ENCODE measurements at places on chromosomes 6 and 20.

- DNase-seq = no peak
These were observed 8.5 kb upstream of the OCSTAMP start for GRCh38 chr20:46559001-46559400.

DNA sequence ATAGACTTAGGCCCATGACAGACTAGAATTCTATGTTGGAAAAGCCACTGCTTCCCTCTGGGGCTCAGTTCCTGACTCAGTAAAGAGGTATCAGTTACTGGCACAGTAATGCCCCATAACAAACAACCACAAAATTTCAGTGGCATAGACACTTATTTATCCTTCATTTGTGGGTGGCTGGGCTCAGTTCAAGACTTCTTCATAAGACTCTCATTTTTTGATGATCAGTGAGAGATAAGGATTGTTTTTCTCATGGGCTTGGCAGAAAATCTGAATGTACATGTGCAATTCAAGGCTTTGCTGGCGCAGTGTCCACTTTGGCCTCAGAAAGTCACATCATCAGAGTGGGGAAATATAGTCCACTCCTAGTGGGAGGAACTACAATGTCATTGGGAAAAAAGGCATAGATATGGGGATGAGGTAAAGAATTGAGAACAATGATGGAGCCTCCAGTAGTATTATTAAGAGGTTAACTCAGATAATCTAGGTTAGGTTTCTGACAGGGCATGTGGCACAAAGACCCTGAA is 384.6 kb upstream of the FLRT3 start:
- DNase-seq = no peak

GRCh38 chr6:107543088-107543487 is 53.2 kb downstream of the SOBP start:
- DNase-seq = no peak

DNA sequence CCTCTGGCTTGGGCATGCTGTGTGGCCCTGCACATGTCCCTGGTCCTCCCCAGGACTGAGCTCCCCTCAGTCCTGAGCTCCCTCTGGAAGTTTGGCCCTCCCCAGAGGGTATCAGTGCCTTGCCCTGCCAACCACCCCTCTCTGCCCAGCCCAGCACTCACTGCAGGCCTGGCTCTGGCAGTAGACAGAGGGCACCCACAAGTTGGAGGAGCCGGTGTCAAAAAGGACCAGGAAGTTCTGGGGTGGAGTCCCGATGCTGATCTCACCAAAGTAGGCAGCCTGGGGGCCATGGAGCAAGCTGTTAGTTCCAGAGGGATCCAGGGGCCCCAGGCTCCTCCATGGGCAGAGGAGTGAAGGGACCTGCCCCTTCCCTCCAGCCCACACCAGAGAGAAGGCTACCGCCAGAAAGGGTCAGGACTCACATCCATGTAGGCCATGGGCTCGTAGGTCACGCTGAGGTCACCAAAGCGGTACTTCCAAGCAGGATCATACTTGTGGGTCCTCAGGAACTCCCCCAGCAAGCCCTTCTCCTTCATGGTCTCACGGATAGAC is 2.9 kb downstream of the PGC start:
- no peak for DNase-seq

DNA sequence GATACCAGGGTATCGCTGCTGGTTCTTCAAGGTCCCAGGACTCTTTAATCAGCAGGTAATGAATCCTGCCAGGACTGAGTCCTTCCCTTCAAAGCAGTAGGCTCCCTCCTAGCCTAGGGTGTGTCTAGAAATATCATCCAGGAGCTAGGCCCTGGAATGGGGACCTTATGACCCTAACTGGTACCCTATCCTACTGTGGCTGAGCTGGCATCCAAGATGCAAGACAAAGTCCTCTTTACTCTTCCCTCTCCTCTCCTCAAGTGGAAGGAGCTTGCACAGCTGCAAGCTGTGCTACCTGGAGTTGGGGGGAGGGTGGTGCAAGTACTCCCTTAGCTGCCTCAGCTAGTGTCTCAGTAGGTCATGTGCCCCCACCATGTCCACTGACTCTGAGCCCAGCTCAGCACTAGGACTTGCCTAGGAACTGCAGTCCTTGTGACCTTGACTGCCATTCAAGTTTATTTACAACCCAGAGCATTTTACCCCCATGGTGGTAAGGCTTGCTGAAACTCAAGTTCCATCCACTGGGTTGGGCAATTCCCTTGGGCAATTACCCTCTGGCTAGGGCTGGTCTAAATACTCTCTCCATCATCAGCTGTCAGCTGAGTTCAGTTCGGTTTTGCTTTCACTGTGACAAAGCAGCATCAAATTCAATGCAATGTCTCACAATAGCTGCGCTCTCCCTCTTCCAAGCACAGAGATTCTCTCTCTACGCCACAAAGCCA is 48.4 kb upstream of the TOP1 start:
- DNase-seq = no peak

DNA sequence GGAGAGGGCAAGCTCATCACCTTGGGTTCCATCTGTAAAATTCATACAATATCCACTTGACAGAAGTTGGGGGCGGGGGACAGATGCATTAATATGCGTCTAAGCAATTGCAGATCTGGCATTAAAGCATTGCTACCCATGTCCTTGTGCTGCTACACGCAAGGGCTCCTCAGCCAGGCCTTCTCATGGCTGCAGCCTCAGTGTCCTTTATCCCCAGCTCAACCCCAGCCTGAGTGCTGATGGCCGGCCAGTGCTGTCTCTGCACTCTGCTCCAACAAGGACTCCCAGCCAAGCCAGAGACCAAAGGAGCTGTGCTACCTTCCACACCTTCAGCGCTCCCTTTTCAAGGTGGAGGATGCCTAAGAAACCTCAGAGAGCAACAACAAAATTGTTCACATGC is 188.5 kb upstream of the STXBP5 start:
- no peak for DNase-seq

- no peak for DNase-seq
These were observed 25.9 kb upstream of the EFHC1 start for GRCh38 chr6:52394251-52394666.

- no peak for DNase-seq
These were observed 185.9 kb downstream of the BTBD9 start for GRCh38 chr6:38453861-38454260.

All from activated CD4-positive, alpha-beta T cell treated with anti-CD3 and anti-CD28 coated beads, Interleukin-2, amount 50 U/mL, for 24 hours (primary cell).